ENCODE measurements at places on chromosomes 12 and 14.
A peak's percentile ranks its signal among the peaks of the same experiment; 100 is the strongest.

GRCh38 chr12:133202493-133203343 is 21.4 kb downstream of the ZNF268 start:
- DNase-seq, result no peak

DNA sequence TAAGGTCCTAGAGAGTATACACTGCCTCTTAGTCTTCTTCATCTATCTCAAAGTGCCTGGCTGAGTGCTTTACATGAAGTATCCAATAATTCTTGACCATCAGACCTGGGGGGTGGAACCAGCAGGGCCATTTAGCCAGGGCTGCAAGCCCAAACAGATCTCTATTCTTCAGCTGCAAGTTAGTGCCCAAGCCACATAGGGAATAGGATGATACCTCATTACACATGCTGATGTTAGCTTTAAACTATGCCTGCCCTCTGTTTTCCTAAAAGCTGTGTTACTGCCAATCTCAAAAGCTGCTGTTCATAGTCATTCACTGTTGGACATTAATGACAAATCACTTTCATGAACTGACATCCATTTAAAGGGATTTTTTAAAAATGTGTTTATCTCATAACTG is 16.7 kb upstream of the IFNG start:
- no peak for DNase-seq

DNA sequence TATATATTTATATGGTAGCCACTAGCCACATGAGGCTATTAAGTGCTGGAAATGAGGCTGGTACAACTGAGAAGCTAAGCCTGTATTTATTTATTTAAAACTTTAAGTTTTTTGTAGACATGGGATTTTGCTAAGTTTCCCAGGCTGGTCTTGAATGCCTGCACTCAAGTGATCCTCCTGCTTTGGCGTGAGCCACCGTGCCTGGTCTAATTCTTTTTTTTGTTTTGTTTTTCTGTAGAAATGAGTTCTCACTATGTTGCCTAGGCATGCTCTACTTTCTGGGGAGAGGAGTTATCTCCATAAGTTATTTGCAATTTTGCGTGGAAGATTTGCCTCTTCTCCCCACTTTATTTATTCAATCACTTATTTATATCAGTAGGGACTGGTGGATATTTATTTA is 4.8 kb upstream of the SNRNP35 start:
- no peak for DNase-seq

DNA sequence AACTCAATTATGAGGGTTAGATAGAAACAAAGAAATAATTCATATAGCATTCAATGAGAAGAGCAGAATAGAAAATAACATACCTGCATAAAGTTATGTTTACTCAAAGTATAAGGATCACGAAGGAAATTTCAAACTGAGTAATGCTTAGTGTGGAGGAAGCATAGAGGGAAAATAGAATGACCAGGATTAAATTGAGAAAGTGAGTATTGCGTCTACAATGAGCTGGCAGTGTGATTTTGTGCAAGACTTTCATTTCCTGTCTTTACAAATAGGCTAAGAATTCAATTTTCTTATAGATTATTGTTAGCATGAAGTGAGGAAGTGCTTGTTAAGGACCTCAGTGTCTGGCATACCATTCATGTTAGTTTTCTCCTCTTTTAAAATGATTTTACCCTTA is 12.0 kb downstream of the ADGRD1 start:
- no peak for DNase-seq

GRCh38 chr12:73136386-73136785 is 864.2 kb downstream of the TRHDE start:
- no peak for DNase-seq

DNA sequence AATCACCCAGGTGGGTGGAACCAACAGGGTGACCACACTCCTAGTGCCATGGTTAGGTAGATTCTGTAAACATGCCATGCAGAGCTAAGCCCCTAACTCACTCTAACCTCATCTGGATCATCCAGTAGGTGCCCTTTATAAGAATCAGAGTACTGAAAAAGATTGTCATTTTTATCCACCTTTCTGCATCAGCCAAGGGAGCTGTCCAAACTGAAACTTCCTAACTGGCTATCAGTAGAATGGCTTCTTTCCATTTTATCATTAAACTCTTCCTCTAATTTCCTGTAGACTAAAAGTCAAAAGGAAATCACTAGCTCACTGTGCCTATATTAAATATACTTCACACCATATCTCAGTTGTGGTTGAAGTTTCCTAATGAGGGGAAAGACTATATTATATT is 6.5 kb downstream of the KCNK10 start:
- no peak for DNase-seq

- peak; percentile 18 for DNase-seq
Measured at GRCh38 chr14:55512421-55512820, 67.6 kb upstream of the KTN1 start.

- DNase-seq, result peak; percentile 48
Measured at GRCh38 chr12:69007101-69007854, 74.3 kb upstream of the CPM start.

DNA sequence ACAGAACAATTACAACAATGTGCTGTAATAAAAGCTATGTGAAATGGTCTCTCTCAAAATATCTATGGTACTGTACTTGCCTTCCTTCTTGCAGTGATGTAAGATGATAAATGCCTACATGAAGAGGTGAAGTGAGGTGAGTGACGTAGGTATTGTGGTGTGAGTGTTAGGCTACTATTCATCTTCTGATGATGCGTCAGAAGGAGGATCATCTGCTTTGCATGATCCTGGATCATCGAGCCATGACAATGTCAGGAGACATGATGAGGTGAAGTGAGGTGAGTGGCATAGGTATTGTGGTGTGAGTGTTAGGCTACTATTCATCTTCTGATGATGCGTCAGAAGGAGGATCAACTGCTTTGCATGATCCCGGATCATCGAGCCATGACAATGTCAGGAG is 105.8 kb downstream of the KCNC2 start:
- no peak for DNase-seq

DNA sequence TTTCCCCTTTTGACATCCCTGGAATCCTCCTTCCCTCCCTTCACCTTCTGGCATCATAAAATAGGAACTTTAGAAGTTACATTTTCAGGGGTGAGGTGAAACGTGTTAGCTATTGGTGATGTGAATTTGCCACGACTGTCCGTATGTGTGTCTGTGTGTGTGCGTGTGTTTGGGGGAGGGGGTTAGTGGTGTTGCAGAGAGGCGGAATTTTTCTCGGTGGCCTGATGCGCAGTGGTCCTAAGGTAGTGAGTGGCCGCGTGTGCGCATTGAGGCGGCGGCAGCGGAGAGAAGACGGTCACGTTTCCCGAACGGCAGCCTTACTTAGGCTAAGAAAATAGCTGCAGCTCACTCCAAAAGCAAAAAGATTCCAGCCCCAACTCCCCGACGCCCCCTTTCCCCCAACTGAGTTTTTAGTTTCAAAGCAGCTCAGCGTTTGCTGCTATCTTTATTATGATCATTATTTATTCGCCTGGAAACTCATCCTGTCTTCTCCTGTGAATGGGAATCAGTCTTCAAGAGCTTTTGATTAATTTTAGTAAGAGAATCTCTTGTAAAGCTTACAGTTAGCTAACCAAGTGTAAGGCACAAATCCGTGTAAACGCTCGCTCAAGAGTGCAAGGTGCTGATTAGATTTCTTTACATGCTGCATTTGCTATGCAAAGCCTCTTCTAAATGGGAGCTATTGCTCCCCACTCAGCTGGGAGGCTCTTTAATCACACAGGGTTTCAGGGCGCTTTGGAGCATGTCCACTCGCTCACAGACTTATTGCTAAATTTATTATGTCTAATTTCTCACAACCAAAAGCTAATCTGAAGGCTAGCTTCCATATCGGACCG is 4.7 kb downstream of the FLRT2 start:
- DNase-seq, result no peak

DNA sequence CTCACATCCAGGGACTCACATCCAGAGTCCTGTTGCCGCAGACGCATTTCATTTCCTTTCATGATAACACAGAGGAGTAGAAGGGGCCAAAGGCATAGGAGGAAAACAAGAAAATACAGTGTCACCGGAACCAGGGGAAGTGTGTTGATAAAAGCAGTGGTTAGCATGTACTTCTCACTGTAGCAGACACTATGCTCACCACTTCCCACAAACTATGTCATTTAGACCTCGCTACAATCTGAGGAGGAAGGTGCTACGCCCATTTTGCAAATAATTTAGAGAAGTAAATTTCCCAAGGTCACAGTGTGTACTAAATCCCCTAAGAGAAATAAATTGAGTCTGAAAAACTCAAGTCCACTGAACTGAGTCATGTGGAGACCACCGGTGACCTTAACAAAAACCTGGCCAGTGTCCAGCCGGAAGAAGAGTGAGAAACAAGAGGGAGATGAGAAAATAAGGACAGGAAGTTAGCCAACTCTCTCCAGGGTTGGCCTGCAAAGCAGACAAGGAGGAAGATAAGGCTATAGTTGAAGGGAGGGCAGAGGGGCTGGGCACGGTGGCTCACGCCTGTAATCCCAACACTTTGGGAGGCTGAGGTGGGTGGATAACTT is 25.8 kb upstream of the TMCC3 start:
- no peak for DNase-seq

- DNase-seq, result no peak
Measured at GRCh38 chr14:57526942-57527341, 33.3 kb upstream of the CCDC198 start.

DNA sequence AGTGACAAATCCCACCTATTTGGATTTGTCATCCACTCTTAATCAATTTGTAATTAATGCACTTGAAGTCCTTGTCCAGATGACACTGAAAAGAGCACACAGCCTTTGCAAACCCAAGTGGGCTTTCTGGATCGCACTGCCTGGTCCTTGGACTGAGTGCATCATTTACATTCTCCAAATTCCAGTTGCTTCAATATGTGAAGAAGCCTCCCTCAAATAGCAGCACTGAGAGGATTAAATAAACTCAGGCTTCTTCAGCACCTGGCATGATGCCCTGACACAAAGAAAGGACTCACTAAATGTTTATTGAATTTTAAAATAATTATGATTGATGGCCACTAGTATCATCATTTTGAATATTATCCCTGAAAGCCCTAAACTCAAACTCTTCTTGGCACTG is 496.5 kb downstream of the VRK1 start:
- no peak for DNase-seq

All from HFFc6 (cell line).